ENCODE measurements at places on chromosomes 6 and 20. TPM values are rescaled to one million over a fixed set of nuclear protein-coding genes. Genes with fewer than 3 reads are reported as not detected.

Gene NRSN1
- total RNA-seq, result not detected

Gene C4A
- 0.93 TPM for total RNA-seq

Gene MMP24
- 26.7 TPM for total RNA-seq

Gene TNFRSF6B
- 0.37 TPM for total RNA-seq

Gene ZNF165
- total RNA-seq, result 0.94 TPM

Gene ANKRD66
- not detected for total RNA-seq

Gene MOG
- total RNA-seq, result not detected

Gene GMEB2
- 10.0 TPM for total RNA-seq

Gene CENPW
- total RNA-seq, result 40.0 TPM

Gene MGME1
- 38.6 TPM for total RNA-seq

Gene HLA-A
- total RNA-seq, result 141 TPM

Gene TRIM31
- total RNA-seq, result 0.72 TPM

Gene SEL1L2
- total RNA-seq, result not detected

Gene HACE1
- total RNA-seq, result 1.9 TPM

Gene CAPN11
- not detected for total RNA-seq

Gene C6orf163
- total RNA-seq, result 0.20 TPM
